ENCODE measurements at places on chromosomes 5 and 9.

DNA sequence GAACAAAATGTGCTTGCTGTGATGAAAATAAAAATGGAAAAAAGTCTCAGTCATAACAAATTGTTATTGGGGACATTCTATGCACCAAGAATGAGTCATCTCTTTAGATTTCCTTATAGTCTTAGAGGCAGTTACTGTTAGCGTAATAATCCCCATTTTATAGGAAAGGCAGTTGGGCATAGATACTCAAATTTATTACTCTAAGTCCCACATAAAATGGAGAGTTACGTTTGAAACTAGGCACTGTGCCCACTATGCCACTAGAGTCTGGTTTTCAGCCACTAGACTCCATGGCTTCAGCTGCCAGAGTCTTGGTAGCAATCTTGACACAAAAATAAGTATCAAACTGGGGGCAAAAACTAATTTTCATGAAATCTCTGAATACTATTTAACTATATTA, 317.9 kb upstream of the MEF2C start:
- no peak for DNase-seq

DNA sequence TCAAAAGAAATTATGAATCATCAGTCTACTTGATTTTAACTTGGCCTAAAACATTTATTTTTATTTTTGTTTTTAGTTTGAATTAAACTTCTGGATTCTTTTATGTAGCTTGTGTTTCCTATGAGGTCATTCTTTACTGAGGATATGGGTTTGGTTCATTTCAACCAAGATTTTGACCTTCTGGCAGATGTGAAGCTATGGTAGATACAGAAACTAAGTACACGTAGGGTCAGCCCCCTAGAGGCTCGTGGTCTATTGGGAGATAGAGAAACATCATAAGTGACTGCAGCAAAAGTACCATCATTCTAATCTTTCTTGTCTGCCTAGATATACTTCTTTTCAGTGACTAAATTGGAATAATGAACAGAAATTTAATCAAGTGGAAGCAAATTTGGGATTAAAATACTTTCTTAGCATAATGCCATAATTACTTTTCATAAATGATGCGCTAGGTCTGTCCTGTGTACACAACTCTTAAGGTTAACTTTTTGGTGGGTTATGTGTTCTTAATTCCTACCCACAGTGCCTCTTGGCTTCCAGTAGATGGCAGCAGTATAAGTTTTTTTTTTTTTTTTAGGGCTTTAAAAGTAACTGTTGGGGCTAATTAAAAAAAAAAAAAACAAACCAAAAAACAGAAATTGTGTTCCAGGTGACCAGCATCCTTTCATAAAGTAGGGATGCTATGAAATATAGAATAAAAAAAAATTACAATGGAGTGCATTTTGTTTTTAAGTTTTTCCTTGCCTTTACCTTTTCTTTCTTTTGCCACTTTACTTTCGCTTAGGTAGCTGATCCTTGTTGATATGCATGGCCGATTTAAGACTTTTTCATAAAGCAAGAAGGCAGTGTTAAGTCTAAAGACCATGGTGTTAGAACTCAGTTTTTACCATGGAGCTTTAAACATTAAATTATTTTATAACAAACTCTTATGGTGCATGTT, 49.9 kb downstream of the LRRTM2 start:
- DNase-seq = peak; percentile 12

- DNase-seq = no peak
Observed at GRCh38 chr9:112042244-112042638, 132.9 kb downstream of the SUSD1 start.

- peak; percentile 92 for DNase-seq
Observed at GRCh38 chr9:120783602-120784047, 9.6 kb downstream of the FBXW2 start.

GRCh38 chr5:53334431-53334941, 145.9 kb upstream of the FST start:
- peak; percentile 75 for DNase-seq

- no peak for DNase-seq
Observed at GRCh38 chr5:68245319-68245718, 29.8 kb downstream of the PIK3R1 start.

- DNase-seq = no peak
Observed at GRCh38 chr5:160651692-160652645, 200.0 kb downstream of the ATP10B start.

DNA sequence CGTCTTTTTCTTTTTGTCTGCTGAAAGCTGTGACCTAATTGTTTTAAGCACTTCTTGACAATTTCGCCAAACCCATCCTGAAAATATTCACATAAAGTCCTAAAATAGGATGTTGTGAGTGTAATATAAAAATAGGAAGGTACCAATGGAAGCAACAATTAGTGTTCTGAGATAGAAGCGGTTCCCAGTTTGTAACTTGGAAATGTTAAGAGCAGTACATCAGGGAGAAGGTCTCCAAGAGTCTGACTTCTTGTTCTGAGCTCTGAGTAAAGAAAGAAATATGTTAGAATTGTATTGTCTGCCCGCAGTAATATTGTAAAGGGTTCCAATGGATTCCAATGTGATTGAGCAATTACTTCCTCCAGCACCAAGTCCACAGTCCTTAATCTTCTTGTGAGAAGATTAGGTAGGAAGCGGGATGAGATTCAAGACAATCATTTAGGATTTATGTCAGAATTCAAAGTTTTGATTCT, 3.9 kb downstream of the VCAN start:
- no peak for DNase-seq

DNA sequence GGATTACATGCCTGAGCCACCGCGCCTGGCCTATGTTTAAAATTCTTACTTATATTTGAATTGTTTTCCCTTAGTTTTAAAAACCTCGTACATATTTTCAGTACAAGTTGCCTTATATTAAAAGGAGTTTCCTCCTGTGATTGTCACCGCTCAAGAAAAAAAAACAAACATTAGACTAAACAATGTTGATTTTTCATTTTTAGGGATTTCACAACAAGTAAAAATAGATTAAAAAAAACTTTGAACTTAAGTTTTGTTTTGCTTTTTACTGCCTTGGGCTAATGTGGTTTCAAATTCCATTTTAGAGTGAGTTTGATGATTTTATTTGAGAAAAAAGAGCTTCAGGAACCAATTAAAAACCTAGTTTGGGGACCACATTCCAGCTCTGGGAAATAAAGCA, 1196.6 kb upstream of the CDH18 start:
- no peak for DNase-seq

DNA sequence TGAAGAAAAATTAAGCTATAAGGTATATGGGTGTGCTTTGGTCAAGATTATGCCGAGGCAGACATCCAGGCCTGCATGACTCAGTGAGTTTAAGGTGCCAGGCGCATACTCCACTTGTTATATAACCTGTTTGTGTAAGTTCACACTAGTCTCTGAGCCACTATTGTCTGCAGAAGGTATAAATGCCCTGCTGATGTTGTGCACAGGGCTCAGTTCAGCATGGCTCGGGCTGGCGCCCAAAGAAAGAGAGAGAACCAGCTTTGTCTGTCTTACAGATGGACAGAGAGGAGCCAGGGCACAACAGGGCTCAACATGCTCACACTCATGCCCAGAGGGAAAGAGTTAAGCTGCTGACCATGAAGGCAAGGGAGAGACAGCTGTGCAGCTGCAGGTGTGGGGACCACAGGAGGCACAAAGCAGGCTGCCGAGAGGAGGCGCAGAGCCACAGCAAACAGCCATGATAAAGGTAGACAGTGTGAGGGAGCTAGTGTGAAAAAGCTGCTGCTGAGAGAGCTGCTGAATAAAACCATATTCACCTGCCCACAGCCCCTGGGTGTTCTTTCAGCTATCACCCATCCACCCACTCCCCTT, 1587.6 kb upstream of the C9orf72 start:
- DNase-seq = no peak

GRCh38 chr5:34007201-34007620, 639 bp downstream of the AMACR start:
- no peak for DNase-seq

DNA sequence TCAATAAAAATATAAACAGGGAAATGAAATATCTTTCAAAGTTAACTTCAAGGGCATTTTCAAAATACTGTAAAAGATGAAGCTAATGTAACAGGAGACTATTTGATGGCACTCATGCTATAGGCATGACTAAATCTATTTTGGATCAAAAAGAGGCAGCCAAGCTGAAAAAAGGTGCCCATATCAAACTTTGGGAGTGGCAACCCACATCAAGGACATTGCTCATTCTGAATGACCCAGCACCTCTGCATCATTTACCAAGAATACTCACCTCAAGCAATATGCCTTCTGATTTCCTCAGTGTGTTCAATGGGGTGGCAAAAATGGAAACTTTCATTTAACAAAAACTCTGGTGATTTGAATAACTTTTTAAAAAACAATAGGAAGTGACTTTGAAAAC, 853.3 kb downstream of the TLE1 start:
- no peak for DNase-seq

- no peak for DNase-seq
Observed at GRCh38 chr5:7271435-7272084, 124.4 kb upstream of the ADCY2 start.

GRCh38 chr5:66982470-66982869, 214.1 kb downstream of the CD180 start:
- no peak for DNase-seq

- no peak for DNase-seq
Observed at GRCh38 chr9:73684601-73685000, 532.9 kb downstream of the ANXA1 start.

DNA sequence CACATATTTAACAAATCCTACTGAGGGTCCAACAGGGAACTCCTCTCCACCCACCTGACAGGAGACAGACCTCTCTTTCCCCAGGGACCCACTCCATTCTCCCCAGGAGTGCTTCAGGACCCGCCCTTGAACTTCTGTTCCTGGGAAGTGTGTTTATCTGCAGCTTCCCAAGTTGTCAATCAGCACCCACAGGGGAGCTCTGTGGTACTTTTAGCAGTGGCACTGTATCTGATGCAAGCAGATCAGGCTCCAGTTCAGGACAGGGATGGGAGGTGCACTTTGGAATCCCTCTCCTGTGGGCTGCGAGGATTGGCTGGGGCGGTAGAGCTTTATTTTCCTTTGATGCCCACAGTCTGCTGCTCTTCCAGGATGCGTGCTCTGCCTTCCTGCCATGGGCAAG, 8.7 kb downstream of the GALNT10 start:
- DNase-seq = no peak

DNA sequence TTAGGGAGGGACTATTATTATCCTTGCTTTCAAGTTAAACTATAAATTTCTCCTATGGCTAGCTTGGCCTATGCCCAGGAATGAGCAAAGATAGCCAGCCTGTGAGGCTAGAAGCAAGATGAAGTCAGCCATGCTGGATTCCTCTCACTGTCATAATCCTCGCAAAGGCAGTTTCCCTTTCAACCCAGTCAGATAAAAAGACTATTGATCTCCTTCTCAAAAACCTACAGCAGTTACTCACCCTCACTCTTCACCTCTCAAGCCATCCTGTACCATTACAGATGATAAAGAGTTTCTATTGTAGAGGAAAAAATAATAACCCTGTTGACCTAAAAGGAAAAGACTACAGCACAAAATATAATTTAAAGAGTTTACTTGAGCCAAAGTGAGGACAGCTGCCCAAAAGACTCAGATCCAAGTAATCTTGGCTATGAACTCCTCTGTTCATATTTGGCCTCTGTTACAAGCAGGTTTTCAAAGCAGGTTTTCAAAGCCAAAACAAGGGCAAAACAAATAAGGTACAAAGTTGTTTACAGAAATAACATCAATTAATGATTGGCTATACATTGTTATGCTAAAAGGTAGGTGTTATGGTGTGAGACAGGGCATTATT, 41.7 kb downstream of the KCNV2 start:
- no peak for DNase-seq

GRCh38 chr9:76349865-76350264, 44.4 kb downstream of the RFK start:
- DNase-seq = no peak

- DNase-seq = no peak
Observed at GRCh38 chr9:123725389-123725788, 204.5 kb downstream of the DENND1A start.

Measured in AML-193 (cell line).